GM23248 (cell line): ENCODE measurements at places on chromosomes 6 and 20.

DNA sequence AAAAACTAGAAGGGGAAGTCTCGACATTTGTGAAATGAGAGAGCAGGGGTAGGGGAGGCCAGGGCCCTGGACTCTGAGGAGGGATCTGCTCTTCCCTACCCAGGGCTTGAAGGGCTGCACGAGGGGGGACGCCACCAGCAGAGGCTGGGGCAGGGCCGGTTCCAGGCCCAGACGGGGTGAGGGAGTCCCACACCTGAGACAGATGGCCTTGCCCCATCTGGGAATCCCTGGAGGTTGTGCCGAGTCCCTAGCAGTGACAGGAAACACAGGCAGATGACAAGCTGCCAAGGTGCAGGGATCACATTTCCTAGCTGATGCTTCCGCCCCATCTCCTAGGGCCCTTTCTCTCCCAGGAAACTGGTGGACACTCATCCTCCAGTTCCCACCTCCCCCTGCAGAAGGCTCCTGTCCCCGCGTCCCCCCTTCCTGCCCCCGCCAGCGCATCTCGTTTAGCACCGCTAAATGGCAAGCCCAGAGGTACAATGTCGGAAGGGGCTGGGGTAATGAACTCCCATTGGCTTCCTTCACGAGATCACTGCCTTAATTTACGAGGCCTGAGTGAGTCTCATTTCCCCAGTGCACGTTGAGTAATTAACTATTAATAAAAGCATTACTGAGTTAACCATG lies 35.2 kb upstream of the CDH22 start:
- no peak for DNase-seq
- peaks cover 57% of the 10 kb centered on the region for H3K27me3 ChIP-seq
- no peak overlapping the region for H3K27ac ChIP-seq
- no peak overlapping the region for H3K4me3 ChIP-seq
- H3K4me1 ChIP-seq, result no peaks in the 10 kb centered on the region
- no peaks in the 10 kb centered on the region for H3K36me3 ChIP-seq

- no peaks in the 10 kb centered on the region for H3K36me3 ChIP-seq
- no peaks in the 10 kb centered on the region for H3K27me3 ChIP-seq
- no peak overlapping the region for H3K27ac ChIP-seq
- DNase-seq, result no peak
Observed at GRCh38 chr6:36364669-36365479, 22.6 kb downstream of the ETV7 start.

GRCh38 chr6:14450133-14450504 lies 332.5 kb downstream of the CD83 start:
- peak; percentile 46 for DNase-seq
- H3K27me3 ChIP-seq, result no peaks in the 10 kb centered on the region
- H3K4me3 ChIP-seq, result 0 out of 2 replicates have a peak overlapping the region, but pooled peaks have one; percentile 7
- H3K27ac ChIP-seq, result no peak overlapping the region
- no peaks in the 10 kb centered on the region for H3K36me3 ChIP-seq

GRCh38 chr20:251354-251753 lies 6.2 kb upstream of the DEFB132 start:
- H3K27me3 ChIP-seq, result peaks cover 5% of the 10 kb centered on the region
- no peak for DNase-seq
- no peak overlapping the region for H3K4me3 ChIP-seq
- H3K27ac ChIP-seq, result no peak overlapping the region
- H3K36me3 ChIP-seq, result no peaks in the 10 kb centered on the region
- no peaks in the 10 kb centered on the region for H3K4me1 ChIP-seq

DNA sequence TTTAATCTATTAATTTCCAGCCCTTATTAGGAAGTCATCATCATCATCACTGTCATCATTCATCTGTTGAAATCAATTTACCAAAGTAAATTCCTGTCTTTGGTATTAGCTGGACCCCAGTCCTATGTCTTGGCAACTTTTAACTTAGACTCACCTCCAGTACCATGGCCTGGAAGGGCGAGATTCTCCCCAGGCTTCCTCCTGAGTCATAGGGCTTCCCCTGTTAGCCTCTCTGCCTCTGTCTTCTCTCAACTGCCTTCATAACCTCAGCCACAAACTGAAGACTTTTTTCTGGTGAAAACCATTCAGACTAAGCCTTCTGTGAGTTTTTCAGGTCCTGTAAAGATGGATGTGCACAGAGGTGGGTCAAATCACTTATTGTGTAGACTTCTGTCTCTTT lies 95.0 kb downstream of the NKAIN2 start:
- DNase-seq, result no peak
- no peaks in the 10 kb centered on the region for H3K4me1 ChIP-seq
- no peak overlapping the region for H3K27ac ChIP-seq
- H3K4me3 ChIP-seq, result no peak overlapping the region
- no peaks in the 10 kb centered on the region for H3K36me3 ChIP-seq

GRCh38 chr6:38489951-38490350 lies 149.8 kb downstream of the BTBD9 start:
- no peaks in the 10 kb centered on the region for H3K27me3 ChIP-seq
- no peaks in the 10 kb centered on the region for H3K4me1 ChIP-seq
- H3K27ac ChIP-seq, result no peak overlapping the region
- peak; percentile 69 for DNase-seq

- DNase-seq, result no peak
- no peak overlapping the region for H3K4me3 ChIP-seq
Observed at GRCh38 chr20:61447952-61448351, 195.9 kb downstream of the CDH4 start.
